CD4-positive, CD25-positive, alpha-beta regulatory T cell (primary cell): ENCODE measurements at places on chromosomes 7 and 10. TPM values are rescaled to one million over a fixed set of nuclear protein-coding genes. Genes with fewer than 3 reads are reported as not detected.

The ZNF282 gene
- 0.83 TPM for polyA plus RNA-seq

The TMEM273 gene
- 46.2 TPM for polyA plus RNA-seq

DNA sequence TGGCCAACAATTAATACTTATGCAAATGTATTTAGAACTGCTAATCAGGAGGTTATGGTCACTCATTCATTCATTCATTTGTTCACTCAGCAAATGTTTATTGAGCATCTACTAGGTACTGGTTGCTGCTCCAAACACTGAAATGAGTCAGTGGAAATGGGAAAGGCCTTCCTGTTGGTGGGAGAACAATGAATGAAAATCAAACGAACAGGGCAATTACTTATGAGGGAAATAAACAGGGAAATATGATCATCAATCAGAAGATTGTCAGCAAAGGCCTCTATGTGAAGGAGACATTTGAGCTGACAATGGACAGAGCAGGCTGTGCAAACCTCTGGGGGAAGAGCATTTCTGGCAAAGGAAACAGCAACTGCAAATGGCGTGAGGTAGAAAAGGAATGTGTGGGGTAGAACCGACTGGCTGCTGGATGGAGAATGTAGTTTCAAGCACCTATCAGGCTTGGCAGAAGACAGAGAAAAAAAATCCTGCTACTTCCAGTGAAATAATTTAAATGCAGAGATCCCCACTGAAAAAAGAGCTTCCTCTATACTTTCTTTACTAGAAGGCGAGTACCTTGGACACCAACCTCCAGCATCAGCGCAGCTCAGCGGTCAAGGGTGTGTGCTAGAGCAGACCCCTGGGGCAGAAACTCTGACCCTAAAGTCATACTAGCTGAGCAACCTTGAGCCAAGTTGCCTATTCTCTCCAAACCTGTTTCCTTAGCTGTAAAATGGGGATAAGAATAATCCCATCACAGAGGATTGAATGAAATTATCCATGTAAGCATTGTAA lies 108.8 kb upstream of the EEPD1 start:
- no peak for DNase-seq

DNA sequence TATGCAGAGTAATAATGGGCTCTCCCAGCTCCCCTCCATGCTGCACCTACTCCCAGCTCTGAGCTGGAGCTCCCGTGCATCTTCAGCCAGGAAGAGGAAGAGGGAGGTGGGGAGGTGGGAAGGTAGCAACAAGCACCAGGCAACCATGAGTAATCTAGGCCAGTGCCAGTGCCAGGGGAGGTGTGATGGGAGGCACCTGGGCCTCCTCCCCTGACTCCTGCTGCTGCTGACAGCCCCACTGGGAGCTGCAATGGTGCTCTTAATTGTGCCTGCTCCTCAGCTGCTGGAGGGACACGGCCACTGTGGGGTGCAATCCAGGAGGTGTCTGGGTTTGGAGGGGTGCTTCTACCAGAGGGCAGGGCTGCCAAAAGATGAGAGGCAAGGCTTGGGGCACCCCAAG lies 243.0 kb downstream of the PLXNA4 start:
- DNase-seq, result no peak

- DNase-seq, result no peak
Measured at GRCh38 chr7:103379270-103379975, 32.0 kb downstream of the PSMC2 start.

DNA sequence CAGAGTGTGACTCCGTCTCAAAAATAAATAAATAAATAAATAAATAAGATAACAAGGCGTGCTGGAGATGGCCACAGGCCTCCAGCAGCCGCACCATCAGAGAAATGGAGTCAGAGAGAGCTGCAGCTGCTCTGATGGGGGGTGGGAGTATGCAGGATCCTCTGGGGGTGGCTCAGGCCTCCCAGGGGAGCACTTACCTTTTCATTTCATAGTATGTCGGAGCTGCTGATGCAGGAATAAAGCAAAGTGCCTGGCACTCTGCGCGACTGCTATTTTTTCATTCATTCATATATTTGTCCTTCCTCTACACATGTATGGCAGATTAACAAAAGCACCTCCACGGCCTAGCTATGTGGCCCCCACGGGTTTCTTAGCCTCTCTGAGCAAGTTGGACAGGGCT lies 175.9 kb downstream of the CUX1 start:
- no peak for DNase-seq

DNA sequence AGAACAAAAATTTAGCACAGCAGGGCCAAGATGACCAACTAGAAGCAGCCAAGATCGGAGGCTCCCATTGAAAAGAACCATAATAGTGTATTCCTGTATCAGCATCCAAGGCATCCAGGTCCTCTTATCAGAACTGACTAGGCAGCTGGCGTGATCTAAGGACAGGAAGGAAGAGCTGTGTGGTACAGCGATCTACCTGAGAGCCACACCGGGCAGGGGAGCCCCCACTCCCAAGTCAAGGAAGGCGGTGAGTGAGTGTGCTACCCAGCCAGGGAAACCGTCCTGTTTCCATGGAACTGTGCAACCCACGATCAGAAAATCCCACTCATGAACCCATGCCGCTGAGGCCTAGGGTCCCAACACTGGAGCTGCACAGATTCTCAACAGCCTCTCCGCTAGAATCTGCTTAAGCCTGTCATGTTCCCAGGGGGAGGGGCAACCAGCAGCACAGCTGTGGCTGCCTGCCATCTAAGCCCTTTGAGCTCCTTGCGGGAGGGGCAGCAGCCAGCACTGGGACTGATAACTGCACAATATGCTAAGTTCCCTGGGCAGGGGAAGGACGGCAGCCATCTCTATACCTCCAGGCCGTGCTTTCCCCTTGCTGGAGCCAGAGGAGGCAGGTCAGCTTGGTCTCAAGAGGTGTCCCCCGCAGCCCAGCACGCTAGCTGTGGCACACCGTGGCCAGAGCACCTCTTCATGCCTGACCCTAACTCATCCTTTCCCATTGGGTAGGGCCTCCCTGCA lies 213.0 kb upstream of the SMIM30 start:
- no peak for DNase-seq
